ENCODE measurements at places on chromosomes 1 and 21. TPM values are rescaled to one million over a fixed set of nuclear protein-coding genes. Genes with fewer than 3 reads are reported as not detected.

The PAQR6 gene
- 8.4 TPM for total RNA-seq

DNA sequence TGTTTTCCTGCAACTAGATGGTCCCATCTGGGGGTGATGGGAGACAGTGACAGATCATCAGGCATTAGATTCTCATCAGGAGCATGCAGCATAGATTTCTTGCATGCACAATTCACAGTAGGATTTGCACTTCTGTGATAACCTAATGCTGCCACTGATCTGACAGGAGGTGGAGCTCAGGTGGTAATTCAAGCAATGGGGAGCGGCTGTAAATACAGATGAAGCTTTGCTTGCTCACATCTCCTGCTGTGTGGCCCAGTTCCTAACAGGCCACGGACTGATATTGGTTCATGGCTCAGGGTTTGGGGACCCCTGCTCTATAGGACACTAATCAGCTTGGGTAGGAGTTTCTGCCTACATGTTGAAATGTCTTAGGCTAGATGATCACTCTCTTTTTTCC lies 320.0 kb downstream of the PRDM2 start:
- H3K4me3 ChIP-seq: no peak overlapping the region
- H3K27ac ChIP-seq: no peak overlapping the region
- no peaks in the 10 kb centered on the region for H3K36me3 ChIP-seq
- H3K4me1 ChIP-seq: no peaks in the 10 kb centered on the region
- DNase-seq: no peak
- H3K27me3 ChIP-seq: peaks cover 3% of the 10 kb centered on the region

The AKNAD1 gene
- total RNA-seq: not detected

GRCh38 chr1:215458562-215458961 lies 108.5 kb upstream of the KCTD3 start:
- no peak overlapping the region for H3K4me3 ChIP-seq
- H3K36me3 ChIP-seq: no peaks in the 10 kb centered on the region
- no peak for DNase-seq
- no peaks in the 10 kb centered on the region for H3K27me3 ChIP-seq
- no peak overlapping the region for H3K27ac ChIP-seq

GRCh38 chr1:62269851-62270495 lies 49.3 kb downstream of the KANK4 start:
- no peak for DNase-seq
- no peak overlapping the region for H3K27ac ChIP-seq
- H3K36me3 ChIP-seq: peaks cover 4% of the 10 kb centered on the region
- H3K4me1 ChIP-seq: peaks cover 18% of the 10 kb centered on the region

DNA sequence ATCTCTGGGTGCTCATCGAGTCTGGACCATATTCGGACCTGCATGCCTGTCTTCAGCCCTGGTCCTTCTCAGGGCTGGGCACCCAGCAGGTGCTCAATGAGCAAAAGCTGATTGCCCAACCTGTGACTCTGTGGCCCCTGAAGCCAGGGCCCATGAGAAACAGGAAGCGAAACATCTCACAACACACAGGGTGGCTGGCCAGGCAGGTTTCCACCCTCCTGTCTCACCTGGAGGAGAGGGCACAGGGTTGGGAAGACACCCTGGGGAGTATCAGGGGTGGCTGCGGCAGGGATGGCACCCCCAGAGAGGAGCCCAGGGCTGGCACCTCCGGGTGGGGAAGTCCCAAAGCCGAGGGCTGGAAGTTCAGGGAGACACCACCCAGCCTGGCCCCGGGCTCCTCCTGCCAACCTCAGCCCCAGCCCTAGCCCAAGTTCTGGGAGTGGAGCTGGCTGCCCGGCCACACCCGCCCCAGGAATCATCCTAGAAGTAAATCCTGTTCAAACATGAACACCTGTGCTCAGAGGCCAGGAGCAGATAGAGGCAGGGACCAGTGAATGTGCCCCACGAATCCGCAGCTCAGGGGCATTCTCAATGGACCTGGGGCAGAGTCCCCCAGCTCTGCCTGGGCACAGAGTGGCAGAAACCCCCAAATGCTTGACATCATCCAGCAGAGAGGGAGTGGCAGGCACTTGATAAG lies 54.6 kb downstream of the RAP1GAP start:
- DNase-seq: no peak
- H3K27ac ChIP-seq: no peak overlapping the region
- H3K27me3 ChIP-seq: peaks cover 6% of the 10 kb centered on the region
- no peaks in the 10 kb centered on the region for H3K4me1 ChIP-seq

GRCh38 chr1:181685211-181685610 lies 201.9 kb downstream of the CACNA1E start:
- H3K4me1 ChIP-seq: no peaks in the 10 kb centered on the region
- DNase-seq: no peak
- H3K27ac ChIP-seq: no peak overlapping the region
- no peaks in the 10 kb centered on the region for H3K36me3 ChIP-seq
- no peak overlapping the region for H3K4me3 ChIP-seq

DNA sequence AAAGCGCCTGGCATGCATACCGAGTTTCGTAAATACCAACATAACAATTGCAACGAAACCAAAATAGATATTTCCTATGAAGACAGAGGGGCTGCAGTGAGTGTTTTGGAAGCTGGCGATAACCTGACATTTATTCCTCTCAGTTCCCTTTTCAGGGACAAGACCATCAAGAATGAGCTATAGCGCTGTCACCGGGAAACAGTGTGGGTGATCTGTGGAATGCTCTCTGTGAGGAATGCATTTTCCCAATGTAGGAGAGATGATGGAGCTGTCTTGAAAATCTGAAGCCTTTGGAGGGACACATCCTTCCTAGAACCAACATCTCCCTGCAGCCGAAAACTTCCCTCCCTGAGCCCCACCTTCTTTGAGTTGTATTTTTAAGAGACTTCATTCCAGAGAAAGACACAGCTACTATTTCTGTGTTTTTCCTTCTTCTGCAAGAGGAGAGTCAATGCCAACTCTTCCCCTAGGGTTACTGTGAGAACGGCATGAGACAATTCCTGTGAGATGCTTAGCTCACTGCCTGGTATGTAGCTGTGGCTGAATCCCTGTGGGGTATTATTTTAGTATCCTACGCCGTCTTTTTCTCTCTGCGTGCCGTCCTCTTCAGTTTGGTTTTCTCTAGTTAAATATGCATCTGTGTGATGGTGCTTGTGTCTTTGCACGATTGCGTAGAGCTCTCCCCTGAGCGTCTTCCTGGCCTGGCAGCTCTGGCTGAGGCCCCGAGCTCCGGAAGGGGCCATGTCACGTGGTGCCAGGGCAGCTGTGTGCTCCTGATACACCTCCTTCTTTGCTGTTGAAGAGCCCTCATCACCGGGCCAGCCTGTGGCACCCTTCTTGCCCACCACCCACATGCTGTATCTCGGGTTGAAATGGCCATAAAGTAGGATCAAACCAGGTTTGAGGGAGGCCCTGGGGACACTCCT lies 45.2 kb downstream of the AJAP1 start:
- no peaks in the 10 kb centered on the region for H3K4me1 ChIP-seq
- no peak overlapping the region for H3K27ac ChIP-seq
- H3K27me3 ChIP-seq: peaks cover 18% of the 10 kb centered on the region
- DNase-seq: no peak
- no peaks in the 10 kb centered on the region for H3K36me3 ChIP-seq

- H3K4me3 ChIP-seq: no peak overlapping the region
- peak overlapping the region; percentile 5 for H3K27ac ChIP-seq
- no peaks in the 10 kb centered on the region for H3K27me3 ChIP-seq
- peaks cover 21% of the 10 kb centered on the region for H3K4me1 ChIP-seq
Measured at GRCh38 chr1:206824331-206824730, 41.1 kb upstream of the IL20 start.

DNA sequence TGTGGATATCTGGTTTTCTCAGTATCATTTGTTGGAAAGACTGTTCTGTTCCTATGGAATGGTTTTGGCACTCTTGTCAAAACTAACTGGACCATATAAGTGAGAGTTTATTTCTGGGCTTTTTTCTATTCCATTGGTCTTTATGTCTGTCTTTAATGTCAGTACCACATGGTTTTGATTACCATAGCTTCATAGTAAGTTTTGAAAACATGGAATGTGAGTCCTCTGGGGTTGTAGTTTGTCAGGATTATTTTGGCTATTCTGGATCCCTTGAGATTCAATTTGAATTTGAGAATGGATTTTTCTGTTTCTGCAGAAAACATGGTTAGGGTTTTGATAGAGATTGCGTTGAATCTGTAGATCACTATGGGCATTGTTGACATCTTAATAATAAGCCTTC lies 107.9 kb downstream of the ZFYVE9 start:
- H3K4me1 ChIP-seq: peaks cover 3% of the 10 kb centered on the region

DNA sequence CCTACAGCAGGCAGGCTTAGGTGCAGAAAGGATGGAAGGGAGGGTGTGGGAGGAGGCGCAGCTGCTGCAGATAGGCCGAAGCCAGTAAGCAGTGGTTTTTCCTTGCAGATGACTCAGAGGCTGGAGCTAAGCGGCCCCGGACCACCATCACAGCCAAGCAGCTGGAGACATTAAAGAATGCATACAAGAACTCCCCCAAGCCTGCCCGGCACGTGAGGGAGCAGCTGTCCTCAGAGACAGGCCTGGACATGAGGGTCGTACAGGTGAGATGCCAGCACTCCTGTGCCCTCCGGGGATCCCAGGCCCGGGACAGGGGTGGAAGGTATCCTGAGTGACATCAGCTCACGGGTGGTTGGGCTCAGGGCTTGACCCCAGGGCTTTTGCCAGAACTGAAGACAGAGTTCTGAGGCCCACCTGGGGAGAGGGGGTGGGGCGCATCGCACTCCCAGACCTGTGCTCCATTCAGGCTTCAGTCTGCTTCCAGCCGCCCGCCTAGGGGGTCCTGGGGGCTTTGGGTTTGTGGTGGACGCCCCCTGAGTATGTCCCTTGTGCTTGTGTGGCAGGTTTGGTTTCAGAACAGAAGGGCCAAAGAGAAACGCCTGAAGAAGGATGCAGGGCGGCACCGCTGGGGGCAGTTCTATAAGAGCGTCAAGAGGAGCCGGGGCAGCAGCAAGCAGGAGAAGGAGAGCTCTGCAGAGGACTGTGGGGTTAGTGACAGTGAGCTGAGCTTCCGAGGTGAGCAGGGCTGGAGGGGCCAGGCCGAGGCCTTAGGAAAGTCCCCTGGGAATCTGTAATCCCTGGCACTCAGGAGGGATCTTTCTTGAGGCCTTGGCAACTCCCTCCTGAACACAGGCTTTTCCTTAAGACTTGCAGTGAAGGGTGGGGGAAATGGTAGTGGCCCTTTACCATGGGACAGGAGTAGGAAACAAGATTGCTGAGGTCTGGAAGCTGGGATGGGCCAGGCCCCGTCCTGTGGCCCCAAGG lies 41.5 kb downstream of the LHX4 start:
- no peak overlapping the region for H3K27ac ChIP-seq
- no peak for DNase-seq
- peaks cover 6% of the 10 kb centered on the region for H3K4me1 ChIP-seq
- peaks cover 9% of the 10 kb centered on the region for H3K27me3 ChIP-seq

- H3K36me3 ChIP-seq: no peaks in the 10 kb centered on the region
- no peak overlapping the region for H3K27ac ChIP-seq
- DNase-seq: no peak
- H3K27me3 ChIP-seq: no peaks in the 10 kb centered on the region
- H3K4me1 ChIP-seq: no peaks in the 10 kb centered on the region
Measured at GRCh38 chr1:77316006-77316405, 34.2 kb downstream of the AK5 start.

GRCh38 chr1:12507631-12508030 lies 110.4 kb downstream of the DHRS3 start:
- no peak for DNase-seq
- H3K27me3 ChIP-seq: peaks cover 6% of the 10 kb centered on the region
- H3K27ac ChIP-seq: no peak overlapping the region
- no peak overlapping the region for H3K4me3 ChIP-seq
- H3K36me3 ChIP-seq: peaks cover 25% of the 10 kb centered on the region

DNA sequence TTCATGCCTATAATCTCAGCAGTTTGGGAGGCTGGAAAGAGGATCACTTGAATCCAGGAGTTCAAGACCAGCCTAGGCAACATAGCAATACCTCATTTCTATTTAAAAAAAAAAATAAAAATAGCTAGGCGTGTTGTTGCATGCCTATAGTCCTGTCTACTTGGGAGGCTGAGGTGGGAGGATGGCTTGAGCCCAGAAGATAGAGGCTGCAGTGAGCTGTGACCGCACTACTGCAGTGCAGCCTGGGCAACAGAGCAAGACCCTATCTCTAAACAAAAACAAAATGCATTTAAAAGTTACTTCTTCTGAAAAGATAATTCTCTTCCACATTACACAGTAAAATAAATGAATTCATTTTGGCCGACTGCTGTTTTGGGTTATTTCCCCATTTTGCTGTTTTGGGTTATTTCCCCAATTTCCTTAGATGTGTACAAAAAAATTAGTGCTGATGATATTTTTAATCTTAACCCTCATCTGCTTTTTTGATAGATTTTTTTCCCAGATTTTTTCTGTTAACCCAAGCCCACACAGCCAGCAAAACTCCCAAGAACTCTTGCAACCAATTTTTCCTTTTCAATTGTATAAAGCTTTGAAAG lies 23.0 kb upstream of the SAMSN1 start:
- H3K27me3 ChIP-seq: no peaks in the 10 kb centered on the region
- no peak overlapping the region for H3K4me3 ChIP-seq
- no peak overlapping the region for H3K27ac ChIP-seq
- DNase-seq: no peak

- no peaks in the 10 kb centered on the region for H3K36me3 ChIP-seq
- DNase-seq: peak; percentile 35
- no peak overlapping the region for H3K27ac ChIP-seq
- no peak overlapping the region for H3K4me3 ChIP-seq
- H3K27me3 ChIP-seq: peaks cover 2% of the 10 kb centered on the region
Measured at GRCh38 chr1:117059334-117059677, 820 bp upstream of the TTF2 start.

All from endothelial cell (in vitro differentiated cells).